Activated naive CD8-positive, alpha-beta T cell treated with anti-CD3 and anti-CD28 coated beads, Interleukin-2, amount 50 U/mL, for 24 hours (primary cell): ENCODE measurements at places on chromosomes 5 and 9.

DNA sequence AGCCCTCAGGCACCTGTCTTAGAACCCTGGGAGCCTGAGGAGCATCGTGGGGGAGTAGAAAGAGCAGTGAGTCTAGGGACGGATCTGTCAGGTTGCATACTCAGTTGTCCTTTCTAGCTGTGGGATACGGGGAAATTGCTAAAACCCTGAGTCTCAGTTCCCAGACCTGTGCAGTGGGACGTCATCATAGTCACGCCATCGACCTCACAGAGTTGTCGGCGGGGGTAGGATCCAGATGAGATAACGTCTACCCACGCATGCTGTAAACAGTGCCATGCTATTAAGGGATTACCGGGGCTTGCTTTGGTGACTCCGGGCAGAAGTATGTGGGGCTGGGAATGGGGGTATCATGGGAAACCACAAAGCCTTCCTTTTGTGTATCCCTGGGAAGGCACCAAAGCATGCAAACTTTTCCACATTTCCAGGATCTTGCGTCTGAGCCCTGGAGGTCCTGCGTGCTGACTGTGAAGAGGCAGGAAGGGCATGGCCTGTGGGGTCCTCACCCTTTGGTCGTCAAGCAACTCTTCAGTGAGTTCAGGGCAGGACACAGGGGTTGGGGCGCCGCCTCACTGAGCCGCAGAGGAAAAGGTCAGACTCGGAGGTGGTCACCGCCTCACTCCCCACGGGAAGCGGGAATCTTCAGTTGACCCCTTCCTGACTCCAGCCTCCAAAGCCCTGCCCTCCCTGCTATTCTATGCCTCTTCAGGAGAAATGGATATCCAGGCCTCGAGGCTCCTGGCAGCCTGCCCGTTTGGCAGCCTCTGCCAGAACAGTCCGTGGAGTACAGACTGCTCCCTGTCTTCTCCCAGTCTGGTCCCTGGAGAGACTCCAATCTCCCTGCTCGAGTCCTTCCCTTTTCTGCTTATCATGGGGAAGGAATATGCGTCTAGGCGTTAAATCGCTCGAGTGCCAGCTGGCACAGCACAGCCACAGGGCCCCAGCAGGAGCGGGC is 186.8 kb upstream of the KLF9 start:
- no peak for DNase-seq

DNA sequence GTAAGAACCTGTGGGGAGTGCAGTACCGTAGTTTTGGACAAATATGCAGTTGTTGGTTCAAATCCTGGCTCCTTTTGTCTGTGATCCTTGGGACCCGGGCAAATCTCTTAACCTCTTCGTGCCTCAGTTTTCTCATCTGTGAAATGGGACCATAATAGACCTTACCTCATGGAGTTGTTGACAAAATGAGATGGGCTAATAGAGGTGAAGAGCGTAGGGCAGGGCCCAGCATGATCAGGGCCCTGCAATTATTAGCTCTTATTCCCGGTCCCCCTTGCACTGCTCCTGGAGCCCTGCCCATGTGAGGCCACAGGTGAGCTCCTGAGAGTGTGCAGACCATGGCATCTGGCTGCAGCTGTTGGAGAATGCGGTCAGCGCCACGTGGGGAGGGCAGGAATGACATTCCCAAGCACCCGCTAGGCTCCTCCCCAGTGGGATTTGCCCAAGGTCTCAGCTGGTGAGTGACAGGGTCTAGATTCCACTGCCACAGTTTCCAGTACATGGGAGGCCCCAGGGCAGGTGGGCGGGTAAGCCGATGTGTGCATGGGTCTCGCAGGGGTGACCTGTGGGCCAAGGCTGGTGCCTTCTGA is 41.0 kb downstream of the NEK6 start:
- no peak for DNase-seq

GRCh38 chr5:178213748-178214151 is 9.4 kb downstream of the HNRNPAB start:
- no peak for DNase-seq

GRCh38 chr9:84697042-84697441 is 27.5 kb downstream of the NTRK2 start:
- no peak for DNase-seq

DNA sequence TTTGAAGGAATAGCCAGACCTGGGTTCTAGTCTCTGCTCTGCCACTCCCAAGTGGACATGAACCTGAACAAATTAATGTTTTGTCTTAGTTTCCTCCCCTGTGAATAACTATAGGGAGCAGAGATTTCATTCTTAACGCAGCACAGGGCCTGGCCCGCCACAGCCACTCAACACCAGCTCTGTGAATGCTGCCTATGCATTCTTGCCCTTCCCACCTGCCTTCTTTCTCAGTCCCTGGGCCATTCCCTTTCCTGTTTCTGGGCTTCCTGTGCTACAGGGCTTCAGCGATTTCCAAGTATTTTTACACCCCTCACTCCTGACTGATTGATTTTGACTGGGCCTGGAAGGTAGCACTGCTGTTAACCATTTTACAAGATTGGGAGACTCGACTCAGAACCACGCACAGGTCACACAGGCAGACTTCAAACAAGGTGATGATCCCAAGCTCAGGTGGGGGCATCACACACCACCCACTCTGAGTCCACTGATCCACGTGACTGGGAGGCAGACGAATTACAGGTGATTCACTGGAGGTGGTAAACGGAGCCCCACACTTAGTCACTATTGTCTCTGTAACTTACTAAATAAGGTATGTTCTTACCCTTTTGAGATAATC is 21.4 kb downstream of the PTPN3 start:
- no peak for DNase-seq

DNA sequence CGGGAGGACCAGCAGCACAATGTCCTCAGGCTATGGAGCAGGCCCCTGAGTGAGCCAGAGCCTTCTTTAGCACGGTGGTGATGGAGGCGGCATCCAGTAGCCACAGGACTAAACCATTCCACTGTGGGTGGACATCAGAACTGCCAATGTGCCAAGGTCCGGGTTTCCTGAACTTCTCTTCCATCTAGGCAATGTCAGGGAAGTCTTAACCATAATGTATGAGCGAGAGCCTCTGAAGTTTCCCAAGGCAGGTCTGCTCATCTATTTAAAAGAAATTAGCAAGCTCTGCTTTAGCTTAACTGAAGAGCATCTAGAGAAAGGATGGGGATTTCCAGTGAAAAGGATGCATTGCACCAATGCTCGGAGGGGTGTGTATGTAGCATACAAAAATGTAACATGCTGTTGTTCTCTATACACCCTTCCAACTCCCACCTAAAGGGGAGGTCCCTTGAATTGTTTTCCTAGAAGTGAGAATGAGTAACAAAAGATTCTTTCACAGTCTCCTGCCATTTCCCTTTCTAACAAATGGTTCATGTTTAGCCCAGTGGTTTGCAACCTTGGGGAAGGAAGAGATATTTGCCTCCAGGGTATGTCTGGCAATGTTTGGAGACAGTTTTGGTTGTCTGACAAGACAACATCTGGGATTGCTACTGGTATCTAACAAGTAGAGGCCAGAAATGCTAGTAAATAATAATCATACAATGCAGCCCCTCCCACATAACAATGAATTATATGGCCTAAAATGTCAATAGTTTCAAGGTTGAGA is 6.1 kb upstream of the RXFP3 start:
- DNase-seq: no peak

DNA sequence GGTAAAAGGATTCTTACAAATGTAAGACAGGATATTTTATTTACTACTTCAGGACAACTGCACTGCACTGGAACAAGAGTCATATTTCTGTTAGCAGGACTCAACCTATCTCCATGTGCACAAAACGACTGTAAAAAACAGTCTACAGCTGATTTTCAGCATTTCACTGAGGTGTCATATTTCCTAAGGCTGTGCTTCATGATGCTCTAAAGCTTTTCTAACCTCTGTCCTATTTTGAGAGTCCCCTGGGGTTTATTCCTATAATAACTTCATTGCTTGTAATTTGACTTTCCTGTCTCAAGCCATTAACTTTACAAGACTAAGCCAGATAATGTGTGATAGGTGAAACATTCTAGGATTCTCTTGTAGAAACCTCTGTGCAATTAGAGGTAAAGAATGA is 472.3 kb downstream of the HINT1 start:
- DNase-seq: no peak

DNA sequence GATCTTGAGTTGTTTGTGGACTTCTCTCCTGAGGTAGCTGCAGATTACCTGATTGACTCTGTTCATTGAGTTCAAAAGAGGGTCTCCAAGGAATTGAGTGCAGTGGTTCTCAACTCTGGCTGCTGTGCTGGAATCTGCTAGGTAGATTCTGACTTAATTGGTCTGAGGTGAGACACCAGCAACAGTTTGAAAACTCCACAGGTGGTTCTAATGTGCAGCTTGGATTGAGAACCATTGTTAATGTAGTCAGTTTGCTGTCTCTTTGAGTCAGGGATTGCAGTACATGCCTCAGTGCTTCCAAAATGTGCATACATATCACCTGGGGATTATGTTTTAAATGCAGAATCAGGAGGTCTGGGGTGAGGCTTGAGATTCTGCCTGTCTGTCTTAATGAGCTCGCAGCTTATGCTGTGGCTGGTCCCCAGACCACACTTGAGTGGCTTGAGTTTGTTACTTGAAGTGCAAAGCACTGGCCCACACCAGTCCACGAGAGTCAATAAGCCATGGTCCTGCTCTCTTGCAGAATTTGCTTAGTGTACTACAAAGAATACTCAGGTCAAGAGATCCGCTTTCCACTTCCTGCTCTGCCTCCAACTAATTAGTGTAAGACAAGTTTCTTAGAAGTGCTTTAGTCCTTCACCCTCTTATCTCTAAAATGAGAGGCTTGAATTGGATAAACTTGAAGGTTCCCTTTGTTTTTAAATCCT is 82.3 kb downstream of the ATG10 start:
- DNase-seq: no peak

GRCh38 chr5:135318037-135318436 is 81.0 kb downstream of the MACROH2A1 start:
- no peak for DNase-seq

- DNase-seq: no peak
These were observed 615.5 kb upstream of the CHD1 start for GRCh38 chr5:99544356-99544755.

GRCh38 chr5:76556511-76557221 is 66.5 kb downstream of the F2RL2 start:
- DNase-seq: no peak

GRCh38 chr9:14532456-14533115 is 160.6 kb downstream of the ZDHHC21 start:
- no peak for DNase-seq

- no peak for DNase-seq
These were observed 11.8 kb downstream of the QRFP start for GRCh38 chr9:130884542-130885483.

DNA sequence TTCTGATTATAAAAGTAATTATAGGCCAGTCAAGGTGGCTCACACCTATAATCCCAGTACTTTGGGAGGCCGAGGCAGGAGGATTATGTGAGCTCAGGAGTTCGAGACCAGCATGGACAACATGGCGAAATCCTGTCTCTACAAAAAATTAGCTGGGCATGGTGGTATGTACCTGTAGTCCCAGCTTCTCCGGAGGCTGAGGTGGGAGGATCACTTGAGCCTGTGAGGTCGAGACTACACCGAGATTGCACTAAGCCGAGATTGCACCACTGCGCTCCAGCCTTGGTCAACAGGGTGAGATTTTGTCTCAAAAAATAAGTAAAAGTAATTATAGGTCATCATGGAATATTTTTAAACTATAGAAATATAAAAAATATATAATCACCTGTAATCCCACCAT is 18.1 kb downstream of the IRF1 start:
- DNase-seq: no peak

- no peak for DNase-seq
These were observed 284.5 kb downstream of the SH3GL2 start for GRCh38 chr9:17863213-17863883.

- DNase-seq: no peak
These were observed at the start of gene FAXDC2 for GRCh38 chr5:154850255-154851062. FAXDC2 (minus strand) TSS chr5:154850603; CDS start chr5:154838178, 12,425 bp downstream.

- no peak for DNase-seq
These were observed 36.8 kb downstream of the SAXO1 start for GRCh38 chr9:18996211-18996610.

GRCh38 chr9:69317081-69317480 is 7.9 kb upstream of the ENTREP1 start:
- DNase-seq: no peak

DNA sequence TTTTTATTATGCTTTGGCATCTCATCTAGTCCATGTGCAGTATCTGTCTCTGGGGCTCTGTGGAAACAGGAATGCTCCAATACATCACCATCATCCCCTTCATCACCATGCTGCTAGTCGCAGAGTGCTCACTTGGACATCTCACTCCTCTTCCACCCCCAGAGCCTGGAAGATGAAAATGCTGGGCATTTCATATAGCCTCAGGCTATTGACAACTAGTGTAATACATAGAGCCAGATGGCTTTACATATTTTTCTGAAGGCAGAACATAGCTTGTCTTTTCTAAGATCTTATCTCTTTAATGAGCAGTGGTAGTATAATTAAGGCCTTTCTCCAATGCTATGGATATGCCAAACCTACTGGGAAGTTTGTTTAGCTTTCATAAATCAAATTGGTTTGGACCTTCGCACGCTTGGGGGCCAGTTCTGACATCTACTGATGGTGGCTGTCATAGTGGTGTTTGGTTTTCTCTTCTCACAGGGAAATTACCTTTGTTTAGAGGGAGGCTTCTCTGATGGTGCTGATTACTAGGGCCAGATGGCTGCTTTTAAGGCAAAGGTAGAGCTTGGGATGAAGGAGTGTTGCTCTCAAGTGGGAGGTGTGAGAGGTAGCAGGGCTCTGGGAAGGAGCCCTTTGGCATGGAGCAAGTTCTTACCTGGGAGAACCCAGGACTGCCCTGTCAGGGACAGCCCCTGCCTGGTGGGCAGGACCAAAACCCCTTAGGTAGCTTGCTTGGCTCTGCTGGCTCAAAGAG is 63.1 kb upstream of the CXCL14 start:
- DNase-seq: no peak

GRCh38 chr5:149448831-149449714 is 70.0 kb upstream of the IL17B start:
- no peak for DNase-seq

GRCh38 chr5:143898916-143899591 is 87.1 kb downstream of the HMHB1 start:
- DNase-seq: no peak

DNA sequence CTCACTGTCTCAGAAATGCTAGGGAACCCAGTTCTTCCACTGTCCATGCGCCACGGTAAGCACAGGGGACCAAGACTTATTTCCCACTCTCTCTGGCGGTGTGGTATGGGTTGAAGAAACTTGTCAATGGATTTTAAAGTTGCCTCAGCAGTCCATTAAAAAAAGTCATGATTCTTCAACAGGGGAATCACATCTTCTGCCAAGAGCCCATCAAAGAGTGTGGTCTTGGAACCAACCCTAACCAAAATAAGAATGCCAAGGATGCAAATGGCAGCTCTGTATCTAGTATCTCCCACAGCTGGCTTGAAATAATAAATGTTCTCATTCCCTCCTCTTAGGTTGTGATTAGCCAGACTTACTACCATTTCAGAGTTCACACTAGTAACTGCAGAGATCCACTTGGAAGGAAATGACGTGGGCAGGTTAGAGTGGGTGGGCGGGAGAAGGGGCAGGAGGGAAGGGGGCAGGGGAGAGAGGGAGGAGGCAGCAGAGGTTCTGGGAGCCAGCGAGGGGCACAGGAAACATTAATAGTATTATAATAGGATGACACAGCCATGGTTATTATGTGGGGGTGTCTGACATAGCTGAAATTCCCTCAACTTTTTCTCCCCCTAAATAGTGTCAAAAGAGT is 17.6 kb downstream of the PTCH1 start:
- no peak for DNase-seq

GRCh38 chr5:11518676-11519075 is 385.6 kb downstream of the CTNND2 start:
- no peak for DNase-seq
